ENCODE measurements at places on chromosomes 7 and 10. TPM values are rescaled to one million over a fixed set of nuclear protein-coding genes. Genes with fewer than 3 reads are reported as not detected.

The PURB gene
- 34.4 TPM for total RNA-seq

The GFRA1 gene
- 2.6 TPM for total RNA-seq

The SPDYE2 gene
- not detected for total RNA-seq

The TECPR1 gene
- total RNA-seq: 52.6 TPM

The ASZ1 gene
- total RNA-seq: not detected

The PNLIPRP1 gene
- not detected for total RNA-seq

The CRTAC1 gene
- 0.26 TPM for total RNA-seq

The ZRANB1 gene
- total RNA-seq: 18.5 TPM

The MSMB gene
- not detected for total RNA-seq

The HSPA14 gene
- 12.6 TPM for total RNA-seq

DNA sequence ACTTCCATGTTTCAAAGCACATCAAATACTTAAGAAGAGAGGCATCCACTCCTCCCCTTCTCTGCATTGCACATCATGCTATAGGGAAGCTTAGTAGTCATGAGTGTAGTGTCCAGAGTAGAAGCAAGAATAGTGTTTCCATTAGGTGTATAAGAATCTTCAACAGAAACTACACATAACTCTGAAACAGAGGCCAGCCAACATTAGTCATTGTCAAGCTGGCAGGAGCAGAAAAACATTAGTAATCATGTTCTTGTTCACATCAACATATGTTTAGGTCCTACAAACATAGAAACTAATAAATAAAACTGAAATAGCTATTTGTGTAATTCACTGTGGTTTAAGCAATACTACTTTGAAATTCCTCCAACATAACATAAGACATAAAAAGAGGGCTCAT is 370.2 kb downstream of the PPP1R3A start:
- DNase-seq: no peak
- H3K36me3 ChIP-seq: no peaks in the 10 kb centered on the region
- H3K27ac ChIP-seq: no peak overlapping the region
- no peaks in the 10 kb centered on the region for H3K4me1 ChIP-seq
- H3K4me3 ChIP-seq: no peak overlapping the region
- H3K27me3 ChIP-seq: no peaks in the 10 kb centered on the region

GRCh38 chr10:93742633-93743349 is 14.9 kb upstream of the LGI1 start:
- no peaks in the 10 kb centered on the region for H3K27me3 ChIP-seq
- H3K4me1 ChIP-seq: no peaks in the 10 kb centered on the region
- H3K4me3 ChIP-seq: no peak overlapping the region
- no peak for DNase-seq
- no peak overlapping the region for H3K27ac ChIP-seq
- no peaks in the 10 kb centered on the region for H3K36me3 ChIP-seq

DNA sequence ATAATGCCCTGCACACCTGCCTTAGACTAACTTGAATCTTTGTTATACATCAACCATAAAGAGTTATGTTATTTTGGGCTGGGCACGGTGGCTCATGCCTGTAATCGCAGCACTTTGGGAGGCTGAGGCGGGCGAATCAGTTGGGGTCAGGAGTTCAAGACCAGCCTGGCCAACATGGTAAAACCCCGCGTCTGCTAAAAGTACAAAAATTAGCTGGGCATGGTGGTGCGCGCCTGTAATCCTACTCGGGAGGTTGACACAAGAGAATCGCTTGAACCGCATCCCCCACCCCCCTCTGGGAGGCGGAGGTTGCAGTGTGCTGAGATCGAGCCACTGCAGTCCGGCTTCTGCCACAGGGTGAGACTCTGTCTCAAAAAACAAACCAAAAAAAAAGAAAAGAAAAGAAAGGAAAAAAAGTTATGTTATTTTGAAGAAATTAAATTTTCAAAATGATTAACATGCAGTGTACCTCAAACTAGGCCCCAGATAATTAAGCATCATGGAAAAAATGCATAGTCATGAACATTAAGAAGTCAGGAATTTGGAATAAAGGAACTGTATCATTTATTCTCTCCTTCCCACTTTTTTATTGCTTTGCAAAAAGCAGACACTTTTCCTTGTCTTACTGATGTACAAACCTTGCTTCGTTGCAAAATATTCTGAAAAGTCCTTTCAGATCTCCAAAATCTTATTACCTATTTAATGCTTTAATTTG is 43.3 kb downstream of the STAM start:
- no peak overlapping the region for H3K4me3 ChIP-seq
- H3K27me3 ChIP-seq: no peaks in the 10 kb centered on the region
- no peaks in the 10 kb centered on the region for H3K36me3 ChIP-seq
- DNase-seq: no peak

DNA sequence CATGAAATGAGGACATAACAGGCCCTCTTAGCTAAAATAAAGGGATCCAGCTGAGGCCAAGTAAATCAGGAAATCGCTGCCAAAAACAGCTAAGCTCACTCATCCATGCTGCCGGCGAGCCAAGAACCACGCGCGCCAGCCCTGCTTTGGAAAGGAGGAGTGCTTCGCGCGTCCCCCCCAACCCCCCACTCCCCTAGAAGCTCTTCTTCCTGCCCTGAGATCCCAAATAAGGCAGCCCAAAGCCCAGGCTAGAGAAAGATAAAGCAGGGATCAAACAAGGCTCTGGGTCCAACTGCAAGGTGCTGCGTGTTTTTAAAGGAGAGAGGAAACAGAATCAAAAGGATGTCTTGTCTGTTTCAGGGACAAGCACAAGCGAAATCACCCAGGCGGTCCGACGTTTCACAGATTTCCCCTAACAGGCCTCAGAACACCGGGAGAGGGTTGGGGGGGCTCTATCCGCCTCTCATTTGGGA is 168.3 kb upstream of the AUTS2 start:
- H3K36me3 ChIP-seq: no peaks in the 10 kb centered on the region
- H3K27me3 ChIP-seq: no peaks in the 10 kb centered on the region
- H3K4me1 ChIP-seq: no peaks in the 10 kb centered on the region
- DNase-seq: peak; percentile 75
- peak overlapping the region; percentile 16 for H3K4me3 ChIP-seq
- peak overlapping the region; percentile 53 for H3K27ac ChIP-seq

DNA sequence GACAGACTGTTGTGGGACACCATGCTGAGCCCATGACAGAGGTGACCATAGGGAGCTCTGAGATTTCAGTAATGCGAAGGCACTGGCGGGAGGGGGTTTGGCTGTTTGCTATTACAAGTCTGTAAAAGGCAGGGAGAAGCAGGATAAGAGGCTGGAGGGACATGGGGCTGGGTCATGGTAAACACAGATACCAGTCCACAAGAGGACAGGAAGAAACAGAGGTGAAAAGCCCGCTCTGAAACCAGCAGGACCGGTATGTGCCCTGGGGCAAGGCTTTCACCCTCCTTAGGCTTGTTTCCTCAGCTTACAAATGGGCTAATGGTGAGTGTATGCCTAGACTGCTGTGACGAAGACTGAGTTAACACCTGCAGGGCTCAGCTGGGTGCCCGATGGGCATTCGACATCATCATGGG is 34.1 kb downstream of the ANXA11 start:
- H3K36me3 ChIP-seq: no peaks in the 10 kb centered on the region
- DNase-seq: no peak
- no peak overlapping the region for H3K4me3 ChIP-seq
- no peaks in the 10 kb centered on the region for H3K27me3 ChIP-seq
- no peak overlapping the region for H3K27ac ChIP-seq

DNA sequence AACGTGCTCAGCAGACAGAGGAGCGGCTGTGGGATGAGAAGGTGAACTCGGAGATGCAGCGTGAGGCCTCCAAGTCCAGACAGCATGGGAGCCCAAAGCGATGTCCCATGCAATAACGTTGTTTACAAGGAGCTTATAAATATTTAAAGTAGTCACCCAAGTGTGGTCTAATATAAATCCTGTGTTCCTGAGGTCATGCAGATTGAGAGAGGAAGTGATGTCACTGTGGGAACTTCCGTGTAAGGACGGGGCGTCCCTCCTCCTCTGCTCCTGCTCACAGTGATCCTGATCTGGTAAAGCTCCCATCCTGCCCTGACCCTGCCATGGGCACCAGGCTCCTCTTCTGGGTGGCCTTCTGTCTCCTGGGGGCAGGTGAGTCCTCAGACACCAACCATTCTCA is 94.7 kb upstream of the PRSS58 start:
- no peak overlapping the region for H3K4me3 ChIP-seq

- H3K36me3 ChIP-seq: no peaks in the 10 kb centered on the region
- H3K4me1 ChIP-seq: no peaks in the 10 kb centered on the region
- no peak for DNase-seq
- H3K27ac ChIP-seq: no peak overlapping the region
- no peak overlapping the region for H3K4me3 ChIP-seq
- no peaks in the 10 kb centered on the region for H3K27me3 ChIP-seq
Measured at GRCh38 chr10:89966211-89966610, 264.8 kb downstream of the KIF20B start.

GRCh38 chr7:19069842-19070241 is 47.6 kb downstream of the TWIST1 start:
- H3K4me3 ChIP-seq: no peak overlapping the region
- no peaks in the 10 kb centered on the region for H3K36me3 ChIP-seq
- no peaks in the 10 kb centered on the region for H3K27me3 ChIP-seq
- DNase-seq: no peak
- H3K4me1 ChIP-seq: no peaks in the 10 kb centered on the region
- H3K27ac ChIP-seq: no peak overlapping the region

- H3K27me3 ChIP-seq: no peaks in the 10 kb centered on the region
- H3K4me1 ChIP-seq: no peaks in the 10 kb centered on the region
- H3K27ac ChIP-seq: peak overlapping the region; percentile 50
- DNase-seq: peak; percentile 56
- no peak overlapping the region for H3K4me3 ChIP-seq
Measured at GRCh38 chr10:33509231-33509831, 174.9 kb upstream of the NRP1 start.

DNA sequence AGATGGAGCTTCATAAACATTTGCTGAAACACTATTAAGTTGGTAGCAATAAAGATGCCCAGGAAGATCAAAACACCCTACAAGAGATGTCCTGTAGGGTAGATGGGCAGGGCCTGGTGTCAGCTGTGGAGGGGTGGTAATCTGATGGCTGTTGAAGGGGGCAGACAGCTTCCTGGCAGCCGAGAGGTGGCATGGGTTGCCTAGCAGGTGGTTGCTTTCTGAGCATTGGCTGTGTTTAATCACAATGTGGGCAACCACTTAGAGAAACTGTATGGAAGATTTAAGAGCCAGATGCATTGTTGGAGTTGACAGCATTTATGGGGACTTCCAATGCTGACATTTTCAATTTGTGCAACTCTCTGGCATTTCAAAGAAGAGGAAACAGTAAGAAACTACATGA is 79.9 kb upstream of the SLC26A5 start:
- H3K27me3 ChIP-seq: no peaks in the 10 kb centered on the region
- no peak overlapping the region for H3K4me3 ChIP-seq
- no peak for DNase-seq
- H3K4me1 ChIP-seq: no peaks in the 10 kb centered on the region
- no peaks in the 10 kb centered on the region for H3K36me3 ChIP-seq
- H3K27ac ChIP-seq: no peak overlapping the region

DNA sequence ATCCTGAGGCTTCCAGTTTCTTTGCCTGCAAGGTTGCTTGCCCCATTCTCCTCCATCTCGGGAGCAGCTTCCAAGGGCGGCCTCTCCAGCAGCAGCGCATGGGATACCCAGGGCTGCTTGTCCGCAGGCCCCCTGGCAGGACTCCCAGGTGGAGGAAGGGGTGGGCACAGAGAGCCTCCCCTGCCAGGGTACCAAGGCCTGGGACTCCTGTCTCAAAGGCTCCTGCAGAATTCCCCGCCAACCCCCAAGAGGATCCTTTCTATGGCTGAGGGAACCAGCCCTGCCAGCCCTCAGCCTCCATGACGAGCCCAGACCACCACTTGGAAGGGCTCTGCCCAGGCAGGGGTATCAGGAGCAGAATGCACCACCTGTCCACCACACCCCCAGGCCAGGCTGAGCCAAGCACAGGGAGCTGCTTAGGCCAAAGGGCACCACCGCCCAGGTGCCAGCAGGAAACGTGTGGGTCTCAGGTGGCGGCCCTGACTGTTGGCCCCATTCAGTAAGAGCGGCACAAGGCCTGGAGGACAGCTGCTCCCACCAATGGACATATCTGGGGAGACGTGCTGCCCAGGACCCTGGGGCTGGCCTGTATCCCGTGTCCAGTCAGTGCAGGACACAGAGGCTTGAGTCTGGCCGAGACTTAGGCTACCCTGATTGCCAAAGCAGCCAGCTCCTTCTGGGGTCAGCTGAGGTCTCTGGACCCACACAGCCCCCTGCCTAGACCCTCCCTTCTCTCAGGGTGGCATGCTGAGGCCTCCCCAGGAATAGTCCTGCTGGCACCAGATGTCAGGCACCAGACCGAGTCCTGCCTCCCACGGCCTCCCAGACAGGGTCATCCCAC is 33.8 kb upstream of the INPP5A start:
- peaks cover 9% of the 10 kb centered on the region for H3K4me1 ChIP-seq
- no peak overlapping the region for H3K27ac ChIP-seq
- DNase-seq: peak; percentile 15
- H3K27me3 ChIP-seq: no peaks in the 10 kb centered on the region

- peak overlapping the region; percentile 54 for H3K27ac ChIP-seq
- peaks cover 5% of the 10 kb centered on the region for H3K4me1 ChIP-seq
- H3K36me3 ChIP-seq: no peaks in the 10 kb centered on the region
Measured at GRCh38 chr7:12111422-12112405, 99.4 kb upstream of the TMEM106B start.

GRCh38 chr10:86366902-86367151 is 232 bp upstream of the GRID1 start:
- H3K4me1 ChIP-seq: no peaks in the 10 kb centered on the region
- H3K4me3 ChIP-seq: peak overlapping the region; percentile 46
- H3K36me3 ChIP-seq: no peaks in the 10 kb centered on the region
- H3K27ac ChIP-seq: no peak overlapping the region
- no peak for DNase-seq

DNA sequence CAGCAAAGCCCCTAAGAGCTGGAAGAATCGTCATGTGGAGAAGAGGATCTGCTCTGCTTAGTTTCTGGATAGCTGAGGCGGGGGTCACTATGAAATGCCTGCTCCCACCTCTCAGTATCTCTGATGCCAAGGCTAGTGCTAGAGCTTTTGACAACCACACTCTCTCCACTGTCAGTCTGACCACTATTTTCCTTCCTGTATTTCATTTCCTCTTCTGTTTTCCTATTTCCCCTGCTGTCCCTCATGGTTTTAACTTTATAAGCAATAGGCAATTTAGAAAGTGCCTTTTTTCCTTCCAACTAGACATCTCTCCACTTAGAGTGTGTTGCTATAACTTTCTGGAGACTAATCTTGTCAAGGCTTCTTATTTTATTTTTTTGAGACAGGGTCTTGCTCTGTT is 23.6 kb downstream of the C7orf57 start:
- H3K4me3 ChIP-seq: no peak overlapping the region
- no peaks in the 10 kb centered on the region for H3K4me1 ChIP-seq
- no peak overlapping the region for H3K27ac ChIP-seq
- H3K36me3 ChIP-seq: no peaks in the 10 kb centered on the region

- no peaks in the 10 kb centered on the region for H3K27me3 ChIP-seq
- H3K27ac ChIP-seq: peak overlapping the region; percentile 75
- H3K4me3 ChIP-seq: peak overlapping the region; percentile 87
- no peaks in the 10 kb centered on the region for H3K4me1 ChIP-seq
- peak; percentile 89 for DNase-seq
Measured at GRCh38 chr10:96089670-96090462, 40.2 kb upstream of the ZNF518A start.

- H3K27ac ChIP-seq: no peak overlapping the region
- no peaks in the 10 kb centered on the region for H3K36me3 ChIP-seq
- H3K4me3 ChIP-seq: no peak overlapping the region
- no peaks in the 10 kb centered on the region for H3K4me1 ChIP-seq
- DNase-seq: no peak
Measured at GRCh38 chr10:124217031-124217430, 123.6 kb upstream of the CHST15 start.

- H3K4me3 ChIP-seq: no peak overlapping the region
- no peak overlapping the region for H3K27ac ChIP-seq
- no peak for DNase-seq
- H3K4me1 ChIP-seq: no peaks in the 10 kb centered on the region
Measured at GRCh38 chr10:74194999-74195398, 44.0 kb downstream of the ADK start.

- DNase-seq: no peak
- H3K4me3 ChIP-seq: no peak overlapping the region
- H3K27me3 ChIP-seq: no peaks in the 10 kb centered on the region
- H3K27ac ChIP-seq: no peak overlapping the region
Measured at GRCh38 chr7:48148311-48148710, 22.9 kb upstream of the ABCA13 start.

Measured in uterus (tissue), 4 donors.